ENCODE measurements at places on chromosomes 4 and X.

DNA sequence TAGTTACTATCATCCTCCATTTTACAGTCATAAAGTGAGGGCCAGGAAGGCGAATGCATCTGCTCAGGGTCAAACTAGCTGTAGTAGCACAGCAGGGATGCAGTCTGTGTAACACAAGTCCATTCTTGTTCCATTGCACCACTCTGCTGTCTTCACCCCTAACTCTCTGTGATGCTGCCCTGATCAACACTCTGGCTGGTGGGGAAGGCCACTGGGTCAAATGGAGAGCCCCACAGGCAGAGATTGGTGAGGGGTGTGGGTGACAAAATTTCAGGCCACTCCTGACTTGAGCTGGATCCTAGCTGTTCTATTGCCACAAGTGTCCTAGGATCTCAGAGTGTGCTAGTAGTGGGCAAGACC, 136.5 kb downstream of the PJA1 start:
- no peak for DNase-seq

DNA sequence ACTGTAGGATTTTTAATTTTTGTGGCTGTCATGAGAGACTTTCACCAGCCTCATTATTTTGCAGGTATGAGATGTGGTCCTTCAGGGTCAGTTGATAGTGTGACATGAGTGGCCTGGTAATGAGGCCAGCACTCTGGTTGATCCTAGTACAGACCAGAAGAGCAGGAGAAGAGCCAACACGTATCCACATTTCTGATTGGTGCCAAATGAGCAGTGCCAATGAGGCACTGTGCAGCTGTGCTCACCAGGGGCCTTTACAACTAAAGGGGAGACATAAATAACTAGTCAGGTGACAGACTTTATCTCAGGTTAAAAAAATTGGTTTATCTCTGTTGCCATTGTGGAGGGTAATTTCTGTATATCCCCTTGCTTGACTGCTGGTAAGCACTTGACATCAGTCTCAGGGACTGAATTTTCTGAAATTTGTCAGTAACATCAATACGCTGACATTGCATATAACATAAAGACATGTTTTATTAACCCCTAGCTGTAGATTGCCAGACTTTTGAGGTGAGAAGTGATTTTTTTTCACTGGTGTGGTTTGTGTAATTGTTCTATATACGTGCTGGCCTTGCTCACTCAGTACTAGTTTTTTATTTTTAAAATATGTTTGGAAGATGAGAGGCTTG, 101.2 kb downstream of the AFF1 start:
- no peak for DNase-seq

DNA sequence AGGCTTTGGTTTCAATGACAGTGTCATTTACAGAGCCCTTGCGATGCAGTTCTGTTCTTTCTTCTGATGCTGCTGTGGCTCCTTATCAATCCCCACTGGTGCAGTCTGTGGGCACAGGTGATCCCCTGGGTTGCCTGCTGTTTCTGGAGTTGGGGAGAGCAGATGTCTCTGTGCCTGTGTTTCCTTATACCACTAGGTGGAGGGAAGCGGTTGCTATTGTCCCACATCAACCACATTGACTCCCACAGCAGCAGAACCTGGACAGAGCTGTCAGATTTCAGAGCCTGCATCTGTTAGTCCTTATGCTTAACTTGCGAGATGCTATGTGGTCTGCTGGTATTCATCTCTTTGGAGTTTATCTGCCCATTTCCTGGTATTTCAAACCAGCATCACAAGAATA, 57.7 kb downstream of the NEIL3 start:
- DNase-seq = no peak

DNA sequence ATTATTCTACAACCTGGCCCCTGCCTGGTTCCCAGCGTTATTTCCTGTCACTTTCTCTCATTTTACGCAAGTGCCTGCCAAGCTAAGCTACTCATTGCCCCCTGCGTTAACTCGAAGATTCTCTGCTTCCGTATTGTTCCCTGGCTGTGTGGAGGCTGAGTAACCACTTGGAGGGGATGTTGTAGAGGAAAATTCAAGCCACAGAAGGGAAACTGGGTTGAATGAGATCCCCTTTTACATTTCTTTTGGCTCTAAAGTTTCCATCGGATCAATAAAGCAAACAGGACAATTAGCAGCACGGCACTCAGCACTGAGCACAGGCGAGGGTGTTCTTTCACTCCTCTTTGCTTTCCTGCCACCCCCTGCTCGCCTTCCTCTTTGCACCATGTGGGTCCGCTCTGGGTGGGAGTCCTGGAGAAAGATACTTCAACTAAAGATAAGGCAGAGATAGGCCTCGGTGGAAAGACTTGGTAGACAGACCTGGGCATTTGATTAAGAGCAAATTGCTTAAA, 4.2 kb upstream of the TMSB4X start:
- DNase-seq = no peak

DNA sequence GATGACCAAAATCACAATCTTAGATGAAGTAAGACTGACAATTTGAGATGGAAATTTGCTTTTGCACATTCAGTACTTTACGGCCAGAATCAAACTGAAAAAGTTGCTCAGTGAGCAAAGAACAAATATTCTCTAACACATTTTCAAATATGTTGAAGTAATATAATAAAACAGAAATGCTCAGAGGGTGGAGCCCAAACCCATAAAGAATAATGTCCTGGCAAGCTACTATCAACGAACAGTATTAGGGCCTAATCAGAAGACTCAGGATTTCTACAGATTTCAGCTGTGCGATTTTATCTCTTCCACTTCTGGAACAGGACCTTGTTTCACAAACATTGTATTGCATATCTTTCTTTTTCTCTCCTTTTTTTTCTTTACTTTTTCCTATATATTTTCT, 505.0 kb downstream of the TECRL start:
- DNase-seq = no peak

DNA sequence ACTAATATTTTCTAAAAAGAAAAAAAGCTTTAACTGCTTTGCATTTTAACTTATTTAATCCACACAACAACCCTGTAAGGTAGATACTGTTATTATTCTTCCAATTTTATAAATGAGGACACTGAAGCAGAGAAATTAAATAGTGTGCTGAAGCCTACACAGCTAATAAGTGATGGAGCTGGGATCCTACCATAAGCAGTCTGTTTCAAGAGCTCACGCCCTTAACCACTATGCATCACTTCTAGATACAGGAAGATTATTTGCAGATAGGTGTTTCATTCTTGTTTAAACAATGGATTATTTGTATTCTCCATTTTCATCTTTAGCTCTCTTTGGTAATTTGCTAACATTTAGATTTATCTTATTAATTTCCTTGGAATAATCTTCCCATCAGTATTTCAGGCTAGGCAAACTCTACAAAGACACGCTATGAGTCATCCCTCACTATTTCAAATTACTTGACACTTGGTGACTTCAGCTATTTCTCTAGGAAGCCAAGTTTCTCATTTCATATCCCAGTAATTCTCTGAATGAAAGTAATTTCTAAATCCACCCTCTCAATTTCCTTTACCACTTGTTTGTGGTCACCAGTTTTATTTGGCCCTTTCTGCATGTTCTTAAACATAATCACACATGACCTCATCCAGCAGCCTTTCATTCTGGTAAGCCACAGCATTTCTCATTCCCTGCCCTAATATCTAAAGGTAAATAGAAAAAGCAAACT, 67.3 kb downstream of the ASB9 start:
- no peak for DNase-seq

DNA sequence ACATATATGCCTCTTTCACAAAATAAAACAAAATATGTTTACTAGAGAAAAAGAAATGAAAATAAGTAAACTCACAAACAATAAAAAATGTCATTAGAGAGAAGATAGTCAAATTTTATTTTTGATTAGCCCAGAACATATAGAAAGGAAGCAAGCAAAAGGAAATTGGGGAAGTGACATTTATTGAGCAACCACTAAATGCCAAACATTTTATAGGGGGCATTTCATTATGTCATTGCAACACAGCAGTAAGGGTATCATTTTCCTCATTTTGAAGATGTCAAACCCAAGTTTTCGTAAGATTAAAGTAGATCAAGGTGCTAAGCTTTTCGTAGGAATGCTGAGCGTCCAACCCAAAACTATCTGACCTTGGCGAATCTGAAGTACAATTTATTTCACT, 1331.5 kb upstream of the PABPC4L start:
- no peak for DNase-seq

DNA sequence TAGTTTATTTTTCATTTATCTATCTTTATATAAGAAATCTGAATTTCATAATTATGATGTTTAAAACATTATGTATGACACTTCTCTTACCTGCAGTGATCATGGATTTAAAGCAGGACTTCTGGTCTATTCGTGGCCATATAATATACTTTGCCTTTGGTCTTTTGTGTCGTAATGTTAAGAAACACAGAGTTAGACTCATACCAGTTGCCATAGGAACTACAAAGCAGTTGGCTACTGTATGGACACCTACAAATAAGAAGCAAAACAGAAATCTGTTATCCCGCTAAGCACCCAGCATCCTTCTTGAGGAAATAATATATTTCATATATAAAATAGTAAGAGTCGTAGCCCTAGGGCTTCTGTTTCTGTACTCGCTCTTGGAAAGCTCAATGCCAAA, 4.3 kb downstream of the SEPSECS start:
- DNase-seq = no peak

- DNase-seq = no peak
Observed at GRCh38 chr4:172842779-172843178, 325.8 kb upstream of the GALNT7 start.

DNA sequence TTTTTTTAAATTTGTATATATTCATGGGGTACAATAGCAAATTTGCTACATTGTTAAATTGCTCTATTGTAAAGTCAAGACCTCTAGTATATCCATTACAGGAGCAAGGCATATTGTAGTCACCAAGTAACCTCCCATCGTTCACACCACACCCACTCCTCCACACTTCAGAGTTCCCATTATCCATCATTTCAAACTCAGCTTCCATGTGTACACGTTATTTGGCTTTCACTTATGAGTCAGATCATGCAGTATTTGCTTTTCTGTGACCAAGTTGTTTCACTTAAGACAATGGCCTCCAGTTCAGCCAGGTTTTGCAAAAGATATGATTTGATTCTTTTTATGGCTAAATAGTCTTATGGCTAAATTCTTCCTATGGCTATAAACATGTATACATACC, 2614.2 kb downstream of the PCDH7 start:
- no peak for DNase-seq

GRCh38 chr4:84547211-84547610, 35.7 kb upstream of the CDS1 start:
- DNase-seq = no peak

GRCh38 chr4:128574706-128575105, 234.8 kb upstream of the JADE1 start:
- DNase-seq = peak; percentile 5

DNA sequence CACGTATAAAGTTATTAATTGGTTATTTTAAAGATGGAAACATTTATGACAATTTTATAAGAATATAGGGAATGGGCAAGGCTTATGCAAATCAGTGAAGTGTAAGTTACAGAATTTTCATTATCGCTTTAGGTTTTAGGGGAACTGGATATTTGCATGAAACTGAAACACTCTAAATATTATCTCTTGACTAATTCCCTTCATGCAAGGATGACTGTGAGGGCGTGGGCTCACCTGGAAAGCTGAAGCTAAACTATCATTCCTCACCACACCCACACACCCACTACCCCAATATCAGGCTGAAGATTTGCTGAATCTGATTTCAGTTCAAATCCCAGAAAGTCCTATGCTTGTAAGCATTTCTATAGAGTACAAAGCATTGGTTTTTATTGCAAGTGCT, 81.7 kb upstream of the ARHGAP24 start:
- DNase-seq = no peak

- no peak for DNase-seq
Observed at GRCh38 chrX:78658845-78659744, at the start of gene RTL3. Gene RTL3 (minus strand): TSS chrX:78659328. CDS start chrX:78658420, 908 bp downstream.
